ENCODE measurements at places on chromosomes 7 and 10. TPM values are rescaled to one million over a fixed set of nuclear protein-coding genes. Genes with fewer than 3 reads are reported as not detected.
A peak's percentile ranks its signal among the peaks of the same experiment; 100 is the strongest.

The AHR gene
- 69.8 TPM for total RNA-seq

The BTAF1 gene
- 45.4 TPM for total RNA-seq

The FAM107B gene
- total RNA-seq, result 84.8 TPM

The SYT15 gene
- total RNA-seq, result 0.24 TPM

The SLIT1 gene
- total RNA-seq, result 0.47 TPM

The ANKRD1 gene
- 105 TPM for total RNA-seq

The PWWP2B gene
- total RNA-seq, result 18.0 TPM

- H3K4me3 ChIP-seq, result no peak overlapping the region
- no peaks in the 10 kb centered on the region for H3K4me1 ChIP-seq
- H3K27me3 ChIP-seq, result no peaks in the 10 kb centered on the region
- H3K36me3 ChIP-seq, result no peaks in the 10 kb centered on the region
- no peak overlapping the region for H3K27ac ChIP-seq
These were observed 98.3 kb upstream of the LRGUK start for GRCh38 chr7:134028853-134029252.

- H3K36me3 ChIP-seq, result no peaks in the 10 kb centered on the region
- peaks cover 14% of the 10 kb centered on the region for H3K4me1 ChIP-seq
- H3K27ac ChIP-seq, result no peak within 1 kb of the TSS
- DNase-seq, result no peak
These were observed at the start of gene HMX2 for GRCh38 chr10:123147635-123148413. HMX2 (plus strand) TSS chr10:123148136; CDS start chr10:123148379, 243 bp downstream.

GRCh38 chr7:83117466-83117865 lies 45.2 kb downstream of the PCLO start:
- H3K27ac ChIP-seq, result no peak overlapping the region
- DNase-seq, result no peak
- H3K4me1 ChIP-seq, result no peaks in the 10 kb centered on the region
- no peak overlapping the region for H3K4me3 ChIP-seq
- no peaks in the 10 kb centered on the region for H3K27me3 ChIP-seq

DNA sequence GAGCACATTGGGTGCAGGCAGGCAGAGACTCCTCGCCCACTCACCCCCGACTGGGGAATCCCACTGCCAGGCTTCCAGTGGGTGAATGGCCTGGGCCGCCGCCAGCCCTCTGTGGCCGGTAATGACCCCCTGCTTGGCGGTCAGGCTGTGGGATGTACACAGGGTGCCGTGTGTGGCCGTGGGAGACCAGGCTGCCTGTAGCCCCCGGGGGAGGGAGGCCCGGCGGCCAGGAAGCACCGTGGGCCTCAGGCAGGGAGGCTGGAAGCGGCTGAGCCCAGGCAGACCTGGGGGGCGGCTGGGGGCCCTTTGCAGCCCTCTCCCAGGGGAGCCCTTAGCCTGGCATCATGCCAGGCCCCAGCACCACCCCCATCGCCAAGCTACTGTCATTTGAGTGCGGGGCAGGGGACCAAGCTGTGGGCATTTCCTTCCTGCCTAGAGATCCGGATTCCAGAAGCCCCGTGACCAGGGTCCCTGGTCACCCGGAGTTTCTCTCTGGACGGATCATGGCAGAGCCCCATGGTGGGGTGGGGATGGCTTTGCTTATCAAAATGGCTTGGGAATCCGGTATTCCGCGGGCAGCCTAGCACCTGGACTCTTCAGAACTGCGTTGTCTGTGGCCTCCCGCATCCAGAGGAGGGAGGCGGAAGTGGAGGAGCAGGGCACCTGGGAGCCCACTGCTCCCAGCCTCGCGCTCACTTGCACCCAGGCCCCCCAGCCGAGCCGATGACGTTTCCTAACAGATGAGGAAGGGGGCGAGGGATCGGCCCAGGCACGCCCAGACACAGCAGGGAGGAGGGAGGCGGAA lies 1.1 kb downstream of the TTYH3 start:
- H3K27ac ChIP-seq, result peak overlapping the region; percentile 97
- H3K4me1 ChIP-seq, result peaks cover 64% of the 10 kb centered on the region
- no peaks in the 10 kb centered on the region for H3K27me3 ChIP-seq
- peak; percentile 86 for DNase-seq
- H3K4me3 ChIP-seq, result peak overlapping the region; percentile 98
- H3K36me3 ChIP-seq, result no peaks in the 10 kb centered on the region

GRCh38 chr7:17071866-17072265 lies 190.1 kb upstream of the AGR3 start:
- H3K27ac ChIP-seq, result no peak overlapping the region
- H3K27me3 ChIP-seq, result no peaks in the 10 kb centered on the region
- DNase-seq, result no peak

DNA sequence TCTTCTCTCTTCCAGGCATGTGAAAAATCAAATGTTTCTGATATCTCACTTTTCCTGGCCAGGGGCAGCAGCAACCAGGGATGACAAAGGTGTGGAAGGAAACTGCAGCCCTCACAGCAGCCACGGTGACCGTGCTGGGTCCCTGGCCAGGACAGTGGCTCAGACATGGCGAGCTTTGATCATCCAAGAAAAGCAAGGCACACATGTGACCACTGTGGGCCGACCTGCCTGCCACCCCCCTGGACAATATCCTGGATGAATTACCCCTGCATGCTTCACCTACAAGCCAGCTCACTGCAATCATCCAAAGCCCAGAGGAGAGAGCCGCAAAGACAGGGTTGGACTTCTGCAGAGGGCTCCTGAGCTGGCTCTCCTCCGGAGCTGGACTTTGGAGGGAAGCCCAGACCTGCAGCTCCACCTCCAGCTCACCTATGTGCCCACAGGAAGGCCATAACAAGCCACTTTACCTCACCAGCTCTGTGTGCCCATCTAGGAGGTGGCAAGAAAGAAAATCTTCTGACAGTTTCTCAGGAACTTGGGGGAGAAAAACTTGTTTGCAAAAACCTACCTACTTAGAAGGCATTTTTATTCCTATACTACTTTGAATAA lies 2.7 kb downstream of the CHST15 start:
- peaks cover 31% of the 10 kb centered on the region for H3K27me3 ChIP-seq
- no peak overlapping the region for H3K27ac ChIP-seq
- no peaks in the 10 kb centered on the region for H3K36me3 ChIP-seq
- peaks cover 21% of the 10 kb centered on the region for H3K4me1 ChIP-seq
- H3K4me3 ChIP-seq, result no peak overlapping the region
